ENCODE measurements at places on chromosomes 13 and 19. TPM values are rescaled to one million over a fixed set of nuclear protein-coding genes. Genes with fewer than 3 reads are reported as not detected.

GRCh38 chr19:15759962-15760565, 22.3 kb downstream of the OR10H3 start:
- DNase-seq = no peak

DNA sequence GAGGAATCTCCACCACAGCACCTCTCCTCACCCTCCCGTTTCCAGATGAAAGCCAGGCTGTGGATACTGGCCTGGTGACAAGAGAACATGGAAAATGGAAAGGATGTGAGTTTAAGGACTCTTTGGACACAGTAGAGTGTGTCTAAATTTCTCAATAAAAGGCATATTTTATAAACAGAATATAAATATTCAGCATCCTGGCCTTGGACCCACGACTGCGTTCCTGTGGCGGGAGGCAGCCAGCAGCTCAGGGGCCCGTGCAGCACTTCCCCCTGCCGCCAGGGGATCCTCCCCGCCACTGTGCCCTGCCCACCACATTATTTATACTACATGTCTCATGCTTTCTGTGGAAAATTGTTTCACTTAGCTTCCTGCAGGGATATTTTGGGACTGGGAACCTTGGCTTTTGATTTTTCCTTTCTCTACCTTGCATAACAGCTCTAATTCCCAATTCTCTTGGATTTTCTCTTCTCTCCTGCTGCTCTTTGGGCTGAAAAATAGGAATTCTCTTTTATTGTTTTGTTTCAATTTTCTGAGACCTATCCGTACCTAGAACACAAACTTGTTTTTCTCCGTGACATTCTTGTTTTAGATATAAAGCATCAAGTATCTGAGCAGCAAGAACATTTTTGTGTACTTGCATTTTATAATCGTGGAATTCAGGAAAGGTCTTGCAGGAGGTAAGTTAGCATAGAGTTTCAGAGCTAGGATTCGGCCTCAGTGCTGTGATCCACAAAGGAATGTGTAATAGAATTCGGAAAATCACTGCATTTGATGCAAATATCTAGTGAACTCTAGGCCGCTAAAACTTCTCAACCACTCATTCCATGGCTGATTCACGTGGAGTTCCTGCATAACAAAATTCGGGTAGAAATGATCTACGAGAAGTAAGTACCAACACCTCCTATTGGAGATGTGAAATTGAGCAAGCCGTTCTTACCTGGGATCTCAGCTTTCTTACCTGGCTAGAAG, 107.7 kb upstream of the SPATA13 start:
- DNase-seq = no peak

LAIR1 gene
- 2.1 TPM for total RNA-seq

GRCh38 chr13:77833331-77833863, 85.2 kb downstream of the EDNRB start:
- no peak for DNase-seq

MCEMP1 gene
- not detected for total RNA-seq

IRS2 gene
- total RNA-seq = 49.3 TPM

- peak; percentile 89 for DNase-seq
These were observed 22.5 kb downstream of the C13orf46 start for GRCh38 chr13:113951246-113951999.

SLC15A1 gene
- not detected for total RNA-seq

DNA sequence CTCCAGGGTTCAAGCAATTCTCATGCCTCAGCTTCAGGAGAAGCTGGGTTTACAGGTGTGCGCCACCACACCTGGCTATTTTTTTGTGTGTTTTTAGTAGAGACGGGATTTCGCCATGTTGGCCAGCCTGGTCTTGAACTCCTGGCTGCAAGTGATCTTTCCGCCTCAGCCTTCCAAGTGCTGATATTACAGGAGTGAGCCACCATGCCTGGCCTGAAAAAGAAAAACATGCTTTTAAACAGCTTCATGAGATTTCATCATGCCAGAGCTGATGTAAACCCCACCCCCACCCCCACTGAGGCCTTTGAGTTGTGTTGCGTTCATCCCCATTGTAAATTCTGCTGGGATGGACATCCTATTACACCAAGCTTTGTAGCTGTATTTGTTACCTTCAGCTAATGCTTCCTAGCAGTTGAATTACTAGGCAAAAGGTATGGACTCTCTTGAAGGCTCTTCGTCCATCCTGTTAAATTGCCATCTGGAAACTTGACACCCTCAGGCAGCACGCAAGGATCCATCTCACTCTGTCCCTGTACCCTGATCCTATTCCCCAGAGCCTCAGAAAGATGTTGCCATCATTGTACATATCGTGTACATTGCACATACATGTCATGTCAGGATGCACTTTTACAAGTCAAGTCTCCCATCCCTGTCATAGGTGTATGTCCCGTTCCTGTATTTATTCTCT, 47.3 kb downstream of the NFIX start:
- DNase-seq = no peak

DNA sequence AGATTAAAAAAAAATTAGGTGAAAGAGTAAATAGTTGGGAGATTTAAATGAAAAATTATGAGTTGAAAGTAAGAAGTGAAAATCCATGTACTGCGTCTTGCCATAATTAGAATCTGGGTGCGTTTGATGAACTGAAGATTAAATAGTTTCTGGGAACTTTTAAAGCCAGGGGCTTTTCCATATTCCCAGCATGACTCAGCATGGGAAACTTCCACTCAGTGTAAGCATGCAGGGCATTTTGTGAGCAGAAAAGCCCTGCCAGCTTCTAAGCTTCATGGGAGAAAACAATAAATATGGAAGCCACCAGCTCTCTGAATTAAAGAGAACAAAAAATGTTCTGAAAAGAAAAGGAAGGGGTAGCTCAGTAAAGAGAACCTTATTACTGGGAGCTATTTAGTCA, 62.0 kb upstream of the EDNRB start:
- DNase-seq = peak; percentile 18

DNA sequence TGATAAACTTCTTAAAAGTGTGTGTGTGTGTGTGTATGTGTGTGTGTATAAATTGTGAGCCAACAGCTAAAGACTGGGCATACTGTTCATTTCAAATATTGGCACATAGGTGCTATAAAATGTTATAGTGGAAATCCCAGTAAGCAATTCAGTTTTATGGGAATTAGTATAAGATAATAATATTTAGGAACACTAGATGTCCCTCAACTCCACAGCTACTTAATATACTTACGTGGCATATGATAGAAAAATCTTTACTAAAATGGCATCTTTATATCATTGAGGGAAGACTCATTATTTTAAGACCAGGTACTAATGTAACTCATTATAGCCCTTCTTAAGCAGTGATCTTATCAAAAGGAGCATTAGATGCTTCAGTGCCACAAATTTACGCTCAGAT, 266.2 kb downstream of the MAB21L1 start:
- DNase-seq = no peak

DNA sequence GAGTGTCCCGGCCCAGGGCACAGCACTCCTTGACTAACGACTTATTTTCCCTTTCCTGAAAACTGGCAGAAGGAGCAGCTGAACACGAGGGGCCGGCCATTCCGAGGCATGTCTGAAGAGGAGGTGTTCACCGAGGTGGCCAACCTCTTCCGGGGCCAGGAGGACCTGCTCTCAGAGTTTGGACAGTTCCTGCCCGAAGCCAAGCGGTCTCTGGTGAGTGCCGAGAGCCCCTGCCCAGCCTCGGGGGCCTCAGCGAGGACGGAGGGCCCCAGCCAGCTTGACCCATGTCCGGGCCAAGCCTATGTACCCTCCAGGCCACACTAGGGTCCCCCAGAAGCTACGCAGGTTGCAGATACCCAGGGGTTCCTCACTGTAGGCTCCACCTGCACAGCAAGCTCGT, 17.7 kb downstream of the SIN3B start:
- no peak for DNase-seq

- no peak for DNase-seq
These were observed 9.5 kb downstream of the HOMER3 start for GRCh38 chr19:18931316-18932162.

GRCh38 chr19:9132422-9132821, 5.7 kb upstream of the OR7G3 start:
- no peak for DNase-seq

LYL1 gene
- total RNA-seq = 3.7 TPM

CBLC gene
- not detected for total RNA-seq

DNA sequence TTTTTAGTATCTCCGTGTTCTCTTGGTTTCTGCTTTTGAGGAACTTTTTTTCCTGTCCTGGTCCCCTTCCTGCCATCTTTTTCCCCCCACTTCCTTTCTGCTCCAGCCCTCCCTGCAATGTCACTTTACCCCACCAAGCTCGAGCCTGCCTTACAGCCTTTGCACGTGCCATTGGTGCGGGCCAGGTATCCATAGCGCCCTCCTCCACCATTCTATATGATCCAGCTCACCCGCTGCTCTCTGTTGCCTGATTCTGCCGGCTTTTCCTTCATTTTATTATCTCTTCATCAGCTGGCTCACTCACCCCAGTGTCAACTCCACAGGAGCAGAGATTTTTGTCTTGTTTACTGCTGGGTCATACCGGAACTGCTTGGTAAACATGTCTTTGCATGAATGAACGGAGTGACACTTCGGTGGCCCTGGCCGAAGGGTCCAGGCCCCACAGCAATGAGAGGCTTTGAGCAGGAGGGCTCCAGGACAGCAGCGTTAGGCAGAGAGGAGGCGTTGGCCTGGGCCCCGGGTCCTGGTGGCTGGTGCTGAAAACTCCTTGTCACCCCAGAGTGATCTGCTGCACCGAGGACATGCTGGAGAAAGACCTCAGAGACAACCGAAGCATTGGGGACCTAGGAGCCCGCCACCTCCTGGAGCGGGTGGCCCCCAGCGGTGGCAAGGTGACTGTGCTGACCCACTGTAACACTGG, 1.2 kb downstream of the MRI1 start:
- DNase-seq = no peak

DNA sequence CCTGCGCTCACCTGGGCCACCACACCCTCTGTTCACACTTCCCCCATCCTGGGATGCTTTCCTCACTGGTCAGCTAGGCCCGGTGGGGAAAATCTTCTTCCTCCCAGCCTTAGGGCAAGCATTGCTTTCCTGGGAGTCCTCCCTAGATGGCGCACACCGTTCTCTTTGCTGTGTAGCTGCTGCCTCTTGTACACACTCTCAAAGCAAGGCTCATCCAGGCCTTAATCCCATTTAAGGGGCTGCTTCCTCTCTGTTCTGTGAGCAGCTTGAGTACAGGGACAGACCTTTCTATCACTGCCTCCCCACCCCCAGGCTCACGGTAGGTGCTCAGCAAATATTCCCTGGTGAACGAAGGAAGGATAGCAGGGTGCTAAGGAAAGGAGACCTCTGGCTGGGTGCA, 11.1 kb downstream of the SLC7A10 start:
- no peak for DNase-seq

GRCh38 chr19:31504221-31504620, 155.0 kb upstream of the TSHZ3 start:
- DNase-seq = no peak

- no peak for DNase-seq
These were observed 160.3 kb downstream of the ITGBL1 start for GRCh38 chr13:101612735-101613134.

DNA sequence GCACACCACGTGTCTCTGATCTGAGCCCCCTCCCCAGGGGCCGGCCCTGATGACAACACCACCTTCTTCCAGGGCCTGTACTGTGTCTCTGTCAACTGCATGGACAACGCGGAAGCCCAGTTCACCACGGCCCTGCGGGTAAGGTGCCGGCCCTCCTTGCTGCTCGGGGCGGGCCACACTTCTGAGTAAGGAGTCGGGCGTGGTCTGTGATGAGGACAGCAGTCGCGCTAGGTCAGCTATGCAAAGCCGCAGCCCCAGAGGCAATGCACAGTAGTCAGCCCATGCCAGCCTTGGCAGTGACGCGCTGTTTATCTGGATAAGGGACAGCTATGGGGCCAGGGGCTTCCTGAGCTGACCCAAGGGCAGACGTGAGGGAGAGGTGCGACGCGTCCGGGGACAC, 24.6 kb downstream of the MAU2 start:
- DNase-seq = no peak

DNA sequence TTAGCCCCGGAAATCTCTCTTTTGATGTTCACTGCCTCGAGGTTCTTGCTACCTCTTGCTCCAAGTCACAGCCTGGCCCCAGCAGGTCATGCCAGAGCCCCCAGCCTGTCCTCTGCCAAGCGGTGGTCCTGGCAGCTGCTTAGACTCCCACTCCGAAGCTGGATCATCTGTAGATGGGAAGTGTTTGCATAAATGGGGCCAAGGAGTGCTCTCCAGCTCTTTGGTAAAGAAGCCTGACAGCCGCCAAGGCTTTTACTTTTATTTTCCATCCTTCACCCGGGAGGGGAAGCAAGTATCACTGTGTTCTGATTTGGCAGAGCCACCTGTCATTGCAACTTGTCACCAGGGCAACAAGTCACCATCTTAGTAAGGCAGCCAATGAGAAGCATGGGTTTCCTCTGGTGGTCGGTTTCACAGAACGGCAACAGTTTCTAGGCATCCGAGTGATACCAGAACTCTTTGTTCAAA, 10.6 kb upstream of the RETN start:
- no peak for DNase-seq

KIR2DL1 gene
- not detected for total RNA-seq

EBI3 gene
- total RNA-seq = not detected

DNA sequence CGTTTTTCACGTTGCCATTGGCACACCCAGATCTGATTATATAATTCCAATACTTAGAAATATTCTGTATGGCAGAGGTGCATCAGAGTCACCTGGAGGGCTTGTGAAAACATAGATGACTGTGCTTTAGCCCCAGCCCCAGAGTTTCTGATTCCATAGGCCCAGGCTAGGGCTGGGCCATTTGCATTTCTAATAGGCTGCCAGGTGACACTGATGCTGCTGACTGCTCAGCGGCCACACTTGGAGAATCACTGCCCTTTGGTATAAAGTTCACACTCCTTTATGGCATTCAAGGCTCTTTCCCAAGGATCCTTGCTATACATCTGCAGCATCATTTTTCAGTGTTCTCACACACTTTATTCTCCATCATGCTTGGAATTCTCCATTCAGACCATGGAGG, 137.1 kb downstream of the AKAP11 start:
- DNase-seq = no peak

DNA sequence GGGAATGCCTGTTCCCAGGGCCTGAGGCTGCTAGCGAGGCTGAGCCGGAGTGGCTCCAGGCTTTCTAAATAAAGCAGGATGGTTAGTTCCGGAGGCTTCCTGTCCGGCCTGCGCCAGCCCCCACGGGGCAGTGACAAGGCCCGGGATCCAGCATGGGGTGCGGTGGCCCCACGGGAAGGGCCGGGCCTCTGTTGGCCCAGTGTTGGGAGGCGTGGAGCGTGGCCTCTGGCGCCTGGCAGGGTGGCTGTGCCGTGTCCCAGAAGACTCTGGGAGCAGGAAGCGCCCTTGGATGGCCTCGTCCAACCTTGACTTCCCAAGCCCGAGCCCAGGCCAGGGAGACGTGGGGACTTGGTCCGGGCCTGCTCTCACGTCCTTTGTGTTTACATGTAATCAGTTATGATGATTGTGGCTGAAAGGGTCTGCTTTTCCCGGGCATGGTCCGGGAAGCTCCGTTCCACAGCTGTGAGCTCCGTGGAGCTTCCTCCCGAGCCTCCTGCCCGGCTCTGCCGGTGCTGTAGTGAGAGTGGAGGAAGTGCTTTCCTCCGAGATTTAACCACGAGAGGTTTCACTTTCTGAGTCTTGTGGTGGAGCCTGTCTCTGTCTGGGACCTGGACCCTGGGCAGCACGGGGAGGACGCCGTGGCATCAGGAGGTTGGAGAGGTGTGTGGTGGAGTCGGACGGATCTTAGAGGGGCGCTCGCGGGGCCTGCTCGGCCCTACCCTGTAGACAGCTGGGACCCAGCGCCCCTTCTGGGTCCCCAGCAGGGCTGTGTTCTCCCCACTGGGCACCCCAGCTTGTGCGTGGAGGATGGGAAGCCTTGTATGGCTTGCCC, 4.6 kb downstream of the GNA11 start:
- DNase-seq = peak; percentile 85

PTOV1 gene
- total RNA-seq = 82.0 TPM

GRCh38 chr19:40519352-40520322, 52.8 kb downstream of the SPTBN4 start:
- peak; percentile 33 for DNase-seq

Measured in heart right ventricle (tissue), 16 donors.